ENCODE measurements at places on chromosomes 7 and 10.

DNA sequence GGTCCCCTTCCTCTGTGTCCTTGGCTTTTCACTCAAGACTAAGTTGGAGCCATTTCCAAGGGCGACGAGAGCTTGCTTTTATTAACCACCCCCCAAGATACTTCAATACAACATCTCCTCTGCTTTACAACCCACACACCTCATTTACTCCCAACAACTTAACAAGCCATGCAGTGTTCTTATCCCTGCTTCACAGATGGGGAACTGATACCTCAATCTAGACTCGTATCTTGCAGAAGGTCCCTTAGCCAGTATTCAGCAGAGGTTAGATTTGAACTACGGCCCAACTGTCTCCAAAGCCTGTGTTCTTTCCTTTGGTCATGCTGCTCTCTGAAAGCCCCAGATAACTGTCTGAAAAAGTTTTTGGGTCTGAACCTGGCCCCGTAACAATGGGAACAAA, 444.8 kb downstream of the GRID1 start:
- no peak for DNase-seq

DNA sequence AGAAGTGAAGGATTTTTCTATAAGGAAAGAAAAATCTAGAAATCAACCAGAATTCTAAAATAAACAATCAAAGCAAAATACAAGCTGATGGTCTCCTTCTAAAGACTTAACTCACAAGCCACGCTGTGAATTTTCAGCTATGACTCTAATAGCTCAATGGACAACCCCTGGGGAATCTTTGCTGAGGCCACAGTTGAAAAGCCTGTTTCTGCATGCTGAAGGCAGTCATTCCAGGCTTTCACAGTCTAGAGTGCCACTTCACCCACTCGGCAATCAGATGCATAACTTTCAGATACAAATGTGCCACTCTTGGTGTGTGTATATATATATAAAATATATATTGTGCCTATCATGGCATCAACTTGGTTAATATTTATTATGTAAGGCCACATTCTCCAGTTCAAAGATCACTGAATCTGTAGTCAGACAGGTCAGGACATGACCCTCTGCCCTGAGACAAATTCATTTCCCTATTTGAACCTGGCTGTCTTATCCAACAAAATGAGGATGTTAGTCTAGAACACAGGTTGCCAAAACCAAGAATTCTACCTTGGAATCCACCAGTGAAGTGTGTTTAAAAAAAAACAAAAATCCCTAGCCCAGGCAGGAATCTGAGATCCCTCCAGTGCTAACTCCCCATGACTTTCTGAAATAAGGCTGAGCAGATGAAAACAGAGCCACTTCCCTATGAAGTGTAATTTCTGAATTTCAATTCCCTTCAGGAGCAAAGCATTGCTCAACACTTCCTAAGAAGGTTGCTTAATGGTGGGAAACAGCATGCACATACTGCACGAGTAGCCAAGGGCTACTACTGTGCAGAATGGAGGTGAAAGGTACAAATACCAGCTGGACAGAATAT, 9.9 kb downstream of the LIPA start:
- no peak for DNase-seq

DNA sequence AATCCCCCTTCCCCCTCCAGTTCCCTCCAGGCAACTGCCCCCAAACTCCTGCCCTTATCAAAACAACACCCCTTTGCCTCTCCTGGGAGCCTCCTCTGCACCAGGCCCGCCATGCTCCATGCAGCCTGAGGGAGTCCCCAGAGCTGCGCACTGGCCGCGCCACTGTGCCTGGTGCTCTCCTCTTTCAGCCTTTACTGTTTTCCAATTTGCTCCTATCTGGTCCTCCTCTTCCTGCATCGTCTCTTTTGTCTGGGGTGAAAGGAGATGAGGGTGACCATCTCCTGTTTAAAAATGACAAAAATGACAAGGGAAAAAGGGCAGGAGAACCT, 165.8 kb upstream of the ADCY1 start:
- no peak for DNase-seq

- no peak for DNase-seq
Observed at GRCh38 chr10:76550806-76551205, 1086.8 kb downstream of the KCNMA1 start.

GRCh38 chr10:130403153-130404075, 267.2 kb downstream of the GLRX3 start:
- DNase-seq, result no peak

DNA sequence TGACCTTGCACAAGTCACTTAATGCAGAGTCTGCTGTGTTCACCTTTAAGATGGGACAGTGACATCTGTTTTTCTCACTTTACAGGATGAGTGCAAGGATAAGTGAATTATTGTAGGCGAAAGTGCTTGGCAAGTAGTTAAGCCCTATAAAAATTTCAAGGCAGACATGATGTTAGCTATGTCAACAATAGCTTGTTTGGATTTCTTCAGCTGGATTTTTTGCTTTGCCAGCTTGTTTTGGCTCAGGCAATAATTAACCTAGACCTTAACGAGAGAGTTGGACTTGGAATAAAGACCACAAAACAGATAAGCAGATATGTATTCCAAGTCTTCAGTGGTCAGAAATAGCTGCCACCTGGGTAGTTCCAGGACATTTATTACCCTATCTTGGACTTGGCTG, 255.2 kb downstream of the ARL4A start:
- DNase-seq, result no peak

DNA sequence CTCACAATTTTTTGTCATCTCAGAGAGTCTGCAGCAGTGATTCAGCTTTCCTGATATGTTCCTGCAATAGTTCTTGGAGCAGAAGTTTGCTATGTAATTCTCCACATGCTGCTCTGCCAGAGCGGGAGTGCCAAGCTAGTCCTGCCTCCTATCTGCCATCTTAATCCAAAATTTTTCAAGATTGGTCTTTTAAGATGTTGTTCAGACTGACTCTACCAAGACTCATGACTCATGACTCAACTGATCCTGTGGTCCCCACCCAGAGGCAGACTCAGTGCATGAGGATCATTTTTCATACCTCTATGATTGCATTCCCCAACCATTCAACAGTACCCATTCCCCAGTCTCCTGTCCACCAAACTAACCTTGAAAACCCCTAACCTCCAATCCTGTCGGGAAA, 470.8 kb downstream of the INHBA start:
- no peak for DNase-seq

DNA sequence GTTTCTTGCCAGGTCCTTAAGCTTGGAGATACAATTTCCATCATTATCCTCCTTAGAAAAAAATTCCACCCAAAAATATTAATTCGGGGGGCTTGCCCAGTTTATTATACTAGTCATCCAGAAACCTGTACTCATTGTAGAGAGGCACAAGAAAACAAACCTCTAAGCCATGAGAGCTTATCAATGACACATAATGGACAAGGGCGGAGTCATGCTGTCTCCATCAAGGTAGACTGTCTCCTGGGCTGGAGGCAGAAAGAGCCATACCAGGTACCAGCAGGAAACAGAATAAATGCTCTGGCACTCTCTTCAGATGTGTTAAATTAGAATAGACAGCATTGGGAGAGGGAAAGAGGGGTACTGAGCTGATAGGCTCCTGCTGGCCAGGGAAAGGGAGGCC, 69.8 kb upstream of the GSDME start:
- no peak for DNase-seq

- no peak for DNase-seq
Observed at GRCh38 chr10:76942628-76943416, 694.8 kb downstream of the KCNMA1 start.

GRCh38 chr7:144784943-144785342, 50.9 kb downstream of the TPK1 start:
- no peak for DNase-seq

- DNase-seq, result no peak
Observed at GRCh38 chr7:93044147-93044810, 73.5 kb downstream of the SAMD9 start.

- no peak for DNase-seq
Observed at GRCh38 chr7:19030281-19030680, 87.2 kb downstream of the TWIST1 start.

- no peak for DNase-seq
Observed at GRCh38 chr10:92384741-92385140, 93.8 kb downstream of the MARCHF5 start.

DNA sequence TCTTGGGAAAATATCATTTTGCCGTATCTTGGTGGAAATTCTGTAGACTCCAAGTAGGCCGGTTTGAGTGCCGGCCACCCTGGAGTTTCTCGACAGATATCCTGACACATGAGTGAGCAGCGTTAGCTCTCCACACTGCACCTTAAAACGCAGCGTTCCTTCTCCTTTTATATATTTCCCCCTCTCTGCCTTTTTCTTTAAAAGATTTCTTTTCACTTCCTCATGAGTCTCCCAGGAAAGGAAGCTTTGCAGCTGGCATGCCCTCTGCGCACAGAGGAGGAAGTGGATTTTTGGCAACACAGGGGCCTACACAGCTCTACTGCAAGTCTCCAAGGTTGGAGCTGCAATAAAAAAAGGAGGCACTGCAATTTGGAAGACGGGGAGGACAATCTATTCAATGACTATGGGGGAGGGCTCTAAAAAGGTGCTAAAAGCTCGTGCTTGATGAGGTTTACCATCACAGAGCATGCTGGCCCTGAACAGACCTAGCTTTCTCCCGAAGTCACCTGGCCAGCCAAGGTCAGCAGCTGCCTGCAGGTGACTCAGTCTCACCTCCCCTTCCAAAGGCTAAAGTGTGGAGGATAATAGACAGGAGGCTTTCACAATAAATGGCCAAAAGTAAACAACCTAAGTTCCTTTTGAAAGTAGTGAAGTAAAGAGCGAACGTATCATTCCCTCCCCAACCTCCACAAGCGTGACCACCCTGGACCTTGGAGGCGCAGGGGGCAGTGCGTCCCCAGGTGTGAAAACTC, 252.8 kb downstream of the ZMYND11 start:
- DNase-seq, result no peak

- peak; percentile 59 for DNase-seq
Observed at GRCh38 chr7:353746-354325, 63.9 kb downstream of the FOXL3 start.

GRCh38 chr7:115511330-115511729, 519.2 kb downstream of the TFEC start:
- DNase-seq, result no peak

DNA sequence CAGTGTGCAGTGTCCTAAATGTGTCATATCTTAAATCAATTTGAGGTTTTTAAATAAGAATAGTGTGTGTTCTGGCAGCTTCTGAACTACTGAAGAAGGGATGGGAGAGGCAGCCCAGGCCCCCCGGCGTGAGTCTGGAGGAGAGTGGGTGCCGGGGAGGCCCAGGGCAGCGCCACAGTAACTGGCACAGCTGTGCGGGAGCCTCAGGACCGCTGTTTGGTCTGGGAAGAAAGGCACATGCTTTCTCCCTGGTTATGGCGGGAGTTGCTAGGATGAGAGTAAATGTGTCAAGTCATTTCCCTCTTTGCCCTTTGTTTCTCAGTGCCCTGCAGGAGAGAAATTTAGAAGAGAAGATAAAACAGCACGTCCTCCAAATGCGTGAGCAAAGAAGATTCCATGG, 31.9 kb upstream of the PWWP2B start:
- DNase-seq, result no peak

DNA sequence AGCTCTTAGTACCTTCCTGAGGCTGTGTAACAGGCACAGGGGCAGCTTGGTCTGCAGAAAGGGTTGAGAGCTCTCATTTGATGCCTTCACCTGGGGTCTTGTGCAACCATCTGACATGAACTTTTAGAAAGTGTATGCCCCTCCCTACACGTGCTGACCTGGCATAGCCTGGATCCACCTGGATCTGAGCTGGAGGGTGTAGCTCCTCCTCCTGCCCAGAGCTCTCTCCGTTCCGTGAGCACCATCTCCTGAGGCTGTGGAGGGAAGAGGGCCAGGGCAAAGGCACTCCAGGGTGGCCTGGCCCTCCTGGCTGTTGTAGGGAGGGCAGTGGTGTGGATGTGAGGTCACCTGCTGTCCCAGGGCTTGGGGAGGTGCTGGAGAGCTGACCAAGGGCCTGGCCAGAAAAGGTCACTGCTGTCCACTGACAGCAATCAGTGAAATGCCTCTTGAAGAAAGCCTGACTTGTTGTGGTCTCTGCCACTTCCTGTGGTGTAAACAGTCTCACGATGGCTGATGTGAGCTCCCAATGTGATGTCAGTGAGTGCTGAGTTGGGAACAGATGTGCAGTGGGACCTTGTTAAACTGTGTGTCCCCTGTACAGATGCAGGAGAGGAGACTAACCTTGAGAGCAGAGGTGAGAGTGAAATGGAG, 23.0 kb downstream of the AMZ1 start:
- no peak for DNase-seq

DNA sequence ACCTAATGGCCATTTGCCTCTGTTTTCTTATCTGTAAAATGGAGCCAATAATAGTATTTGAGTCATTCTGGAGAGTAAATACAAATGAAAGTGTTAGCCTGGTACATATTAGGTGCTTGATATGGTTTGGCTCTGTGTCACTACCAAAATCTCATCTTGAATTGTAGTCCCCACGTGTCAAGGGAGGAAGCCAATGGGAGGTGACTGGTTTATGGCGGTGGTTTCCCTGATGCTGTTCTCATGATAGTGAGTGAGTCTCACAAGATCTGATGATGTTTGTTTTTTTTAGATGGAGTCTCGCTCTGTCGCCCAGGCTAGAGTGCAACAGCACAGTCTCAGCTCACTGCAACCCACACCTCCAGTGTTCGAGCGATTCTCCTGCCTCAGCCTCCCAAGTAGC, 194.0 kb upstream of the SEMA3E start:
- DNase-seq, result no peak

GRCh38 chr7:26724795-26725194, 139.6 kb downstream of the SKAP2 start:
- no peak for DNase-seq

DNA sequence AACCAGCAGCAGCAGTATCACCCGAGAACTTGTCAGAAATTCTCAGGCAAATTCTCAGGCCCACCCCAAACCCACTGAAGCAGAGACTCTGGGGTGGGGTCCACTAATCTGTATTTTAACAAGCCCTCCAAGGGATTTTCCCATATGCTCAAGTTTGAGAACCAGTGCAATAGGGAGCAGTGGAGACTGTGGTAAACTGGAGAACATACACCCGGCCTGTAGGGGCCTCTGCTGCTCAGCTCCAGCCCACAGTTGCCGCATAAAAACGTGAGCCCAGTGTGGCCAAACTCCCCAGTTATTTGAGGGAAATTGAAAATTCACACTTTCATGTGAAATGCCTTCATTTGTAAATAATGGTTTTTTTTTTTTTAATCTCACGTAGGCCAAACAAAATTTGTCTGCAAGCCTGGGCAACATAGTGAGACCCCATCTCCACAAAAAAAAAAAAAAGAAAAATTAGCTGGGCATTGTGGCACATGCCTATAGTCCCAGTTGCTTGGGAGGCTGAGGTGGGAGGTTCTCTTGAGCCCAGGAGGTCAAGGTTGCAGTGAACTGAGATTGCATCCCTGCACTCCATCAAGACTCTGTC, 97.6 kb upstream of the ZMIZ1 start:
- DNase-seq, result no peak

DNA sequence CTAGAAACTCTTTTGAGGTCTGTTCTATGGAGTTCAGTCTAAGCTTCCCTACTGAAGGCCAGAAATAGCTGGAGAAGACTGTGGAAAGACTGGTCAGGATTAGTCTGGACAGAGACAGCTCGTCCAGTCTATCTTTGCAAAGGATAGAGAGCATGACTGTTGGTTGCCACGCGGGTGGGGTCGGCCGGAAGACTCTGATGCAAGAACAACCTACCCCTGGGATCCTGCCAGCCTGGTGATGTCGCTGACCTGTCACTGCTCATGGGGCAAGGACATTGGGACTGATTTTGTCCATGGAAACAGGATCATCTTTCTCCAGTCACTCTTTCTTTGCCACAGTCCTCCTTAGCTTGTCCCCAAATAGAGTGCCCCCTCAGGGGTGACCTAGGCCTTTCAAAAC, 337.6 kb upstream of the NPSR1 start:
- no peak for DNase-seq

- no peak for DNase-seq
Observed at GRCh38 chr7:17159500-17160037, 138.9 kb upstream of the AHR start.
